GM20000 (cell line): ENCODE measurements at places on chromosomes 3 and 15.

DNA sequence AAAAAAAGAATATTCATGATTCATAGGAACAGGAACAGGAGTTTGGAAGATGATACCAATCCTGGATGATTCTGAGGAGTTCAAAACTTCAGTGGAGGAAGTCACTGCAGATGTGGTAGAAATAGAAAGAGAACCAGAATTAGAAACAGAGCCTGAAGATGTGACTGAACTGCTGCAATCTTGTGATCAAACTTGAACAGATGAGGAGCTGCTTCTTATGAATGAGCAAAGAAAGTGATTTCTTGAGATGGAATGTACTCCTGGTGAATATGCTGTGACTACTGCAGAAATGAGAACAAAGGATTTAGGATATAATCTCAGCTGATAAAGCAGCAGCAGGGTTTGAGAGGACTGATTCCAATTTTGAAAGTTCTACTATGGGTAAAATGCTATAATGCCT is 72.7 kb downstream of the GSK3B start:
- no peak for DNase-seq

DNA sequence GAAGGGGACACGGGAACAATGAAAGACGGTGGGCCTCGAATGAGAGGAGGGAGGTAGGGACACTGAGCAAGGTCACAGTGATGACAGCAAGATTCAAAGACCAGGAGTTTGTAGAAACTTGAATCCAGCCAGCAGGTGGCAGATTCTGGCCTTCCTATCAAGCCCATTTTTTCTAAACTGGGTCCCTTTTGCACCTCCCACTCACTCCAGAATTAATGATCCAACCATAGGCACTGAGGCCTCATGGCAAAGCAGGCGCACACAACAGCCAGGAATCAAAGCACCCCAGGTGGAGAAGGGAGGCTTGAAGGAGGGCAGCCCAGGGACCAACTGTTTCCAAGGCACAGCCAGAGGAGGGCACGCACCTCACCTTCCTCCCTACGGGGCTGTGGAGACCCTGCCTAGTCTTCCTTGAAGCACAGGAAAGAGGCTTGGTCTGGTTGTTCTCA is 90.2 kb downstream of the ANP32A start:
- DNase-seq: no peak

GRCh38 chr3:112654979-112655378 is 14.0 kb upstream of the CCDC80 start:
- no peak for DNase-seq

DNA sequence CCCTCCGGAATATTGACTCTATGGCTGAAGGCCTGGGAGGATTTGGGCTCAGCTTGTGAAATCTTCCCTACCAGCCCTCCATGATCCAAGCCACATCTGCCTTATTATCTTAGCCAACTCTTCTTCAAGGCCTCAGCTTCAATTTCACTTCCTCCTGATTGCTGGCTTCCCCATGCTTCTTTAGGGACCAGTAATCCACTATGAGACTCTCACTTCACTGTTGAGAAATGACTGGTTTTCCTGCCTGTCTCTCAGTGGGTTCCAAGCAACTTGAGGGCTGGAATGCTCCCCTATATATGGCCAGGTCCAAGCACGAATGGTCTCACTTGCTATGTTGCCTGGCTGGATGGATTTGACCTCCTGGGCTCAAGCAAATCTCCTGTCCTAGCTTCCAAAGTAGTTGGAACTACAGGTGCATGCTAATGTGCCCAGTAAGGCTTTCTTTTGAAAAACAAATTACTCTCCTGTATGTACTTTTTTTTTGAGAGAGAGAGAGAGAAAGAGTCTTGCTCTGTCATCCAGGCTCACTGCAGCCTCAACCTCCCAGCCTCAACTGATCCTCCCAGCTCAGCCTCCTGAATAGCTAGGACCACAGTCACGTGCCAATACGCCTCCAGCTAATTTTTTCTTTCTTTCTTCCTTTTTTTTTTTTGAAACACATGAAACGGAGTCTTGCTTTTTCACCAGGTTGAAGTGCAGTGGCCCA is 7.9 kb upstream of the PIK3CB start:
- peak; percentile 62 for DNase-seq

GRCh38 chr3:53137221-53137620 is 7.0 kb upstream of the RFT1 start:
- DNase-seq: no peak

- DNase-seq: no peak
Observed at GRCh38 chr15:84685304-84685703, 27.3 kb upstream of the NMB start.
